ENCODE measurements at places on chromosomes 4 and X.

DNA sequence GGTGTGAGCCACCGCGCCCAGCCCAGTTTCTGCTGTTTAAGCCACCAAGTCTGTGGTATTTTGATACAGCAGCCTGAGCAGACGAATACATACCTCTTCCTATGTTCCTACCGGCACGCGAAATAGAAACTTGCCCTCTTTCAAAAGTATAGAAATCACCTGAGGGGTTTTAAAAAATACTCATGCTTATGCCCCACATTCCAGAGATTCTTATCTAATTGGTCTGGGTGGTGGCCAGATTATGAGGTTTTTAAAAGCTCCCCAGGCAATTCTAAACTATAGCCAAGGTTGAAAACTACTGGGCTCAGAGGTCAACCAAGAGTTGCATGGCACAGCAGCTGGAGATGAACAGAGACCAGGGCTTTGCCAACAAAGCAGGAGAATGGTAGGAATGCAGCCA is 24.9 kb upstream of the HUWE1 start:
- DNase-seq, result no peak

- no peak for DNase-seq
These were observed 43.3 kb upstream of the STAG2 start for GRCh38 chrX:123918106-123918721.

DNA sequence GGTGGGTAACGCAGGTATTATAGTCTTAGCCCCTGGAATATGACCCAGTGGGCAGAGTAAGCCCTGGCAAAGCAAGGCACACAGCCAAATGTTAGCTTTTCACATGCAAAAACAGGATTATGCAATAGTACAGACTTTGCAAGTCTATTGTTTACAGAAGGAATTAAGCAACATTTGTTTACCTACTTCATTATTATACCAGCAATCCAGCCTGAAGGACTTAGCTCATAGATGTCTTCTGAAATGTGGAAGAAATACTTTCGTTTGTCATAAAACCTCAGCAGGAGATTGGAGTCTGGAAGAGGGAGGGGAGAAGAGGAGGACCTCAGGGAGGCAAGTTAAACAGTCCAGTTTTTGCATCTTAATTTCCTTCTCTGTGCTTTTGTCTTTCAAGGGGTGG is 226.7 kb upstream of the CENPE start:
- no peak for DNase-seq

GRCh38 chr4:1640190-1640589 is 43.9 kb downstream of the FAM53A start:
- no peak for DNase-seq

- DNase-seq, result no peak
These were observed 50.8 kb upstream of the ADGRL3 start for GRCh38 chr4:61149278-61149677.

Data from SW 1271 (cell line).